ENCODE measurements at places on chromosomes 11 and 22.
A peak's percentile ranks its signal among the peaks of the same experiment; 100 is the strongest.

DNA sequence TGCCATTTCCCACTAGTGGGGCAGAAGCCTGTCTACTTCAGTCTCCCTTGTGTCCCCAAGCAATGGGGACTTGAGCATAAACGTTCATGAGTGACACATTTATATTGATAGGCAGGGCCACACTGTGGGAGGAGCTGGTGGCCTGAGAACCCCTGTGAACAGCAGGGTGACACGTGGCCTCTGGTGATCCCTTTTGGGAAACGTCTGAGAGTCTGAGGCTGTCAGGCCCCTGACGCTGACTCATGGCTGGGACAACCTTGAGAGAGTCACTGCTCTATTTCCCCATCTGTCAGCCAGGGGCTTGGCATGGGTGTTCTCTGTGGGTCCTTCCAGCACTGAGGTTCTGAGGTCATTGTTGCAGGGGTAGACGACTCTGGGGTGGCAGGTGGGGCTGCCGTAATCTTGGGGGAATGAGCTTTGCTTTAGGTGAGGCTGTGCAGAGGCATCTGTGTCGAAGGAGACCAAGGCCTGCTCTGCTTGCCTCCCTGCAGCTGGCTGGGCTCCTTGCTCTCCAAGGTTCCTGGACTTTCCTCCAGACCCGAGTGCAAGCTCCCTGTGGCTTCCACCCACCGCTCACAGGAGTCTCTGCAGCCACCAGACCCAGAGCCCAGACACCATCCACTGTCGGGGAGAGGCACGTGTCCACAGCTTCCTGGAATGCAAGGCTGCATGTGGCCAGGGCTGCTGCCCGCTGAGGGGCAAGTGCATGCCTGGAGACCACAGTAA lies 54.7 kb downstream of the SMIM38 start:
- DNase-seq: no peak

GRCh38 chr11:20363500-20364340 lies at the start of gene HTATIP2:
TSS of gene HTATIP2 (plus strand) at chr11:20363714. CDS start at chr11:20364238, 524 bp downstream.
- DNase-seq: peak; percentile 24

DNA sequence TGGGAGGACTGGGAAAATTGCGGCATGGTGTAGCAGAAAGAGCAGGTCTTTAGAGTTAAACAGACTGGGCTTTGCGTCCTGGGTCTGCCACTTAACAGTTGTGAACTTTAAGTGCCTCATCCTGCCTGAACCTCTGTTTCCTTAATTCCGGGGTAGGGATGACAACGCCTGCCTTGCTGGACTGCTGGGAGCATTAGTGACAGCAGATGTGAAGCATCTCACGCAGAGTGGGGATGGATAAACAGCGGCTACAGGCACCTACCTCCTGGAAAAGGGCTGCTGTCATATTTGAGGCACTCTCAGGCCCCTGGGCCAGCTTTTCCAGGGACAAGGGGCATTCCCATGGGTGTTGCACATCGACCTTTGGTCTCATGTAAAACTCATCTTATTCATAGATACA lies 572.2 kb downstream of the TBC1D22A start:
- DNase-seq: no peak

DNA sequence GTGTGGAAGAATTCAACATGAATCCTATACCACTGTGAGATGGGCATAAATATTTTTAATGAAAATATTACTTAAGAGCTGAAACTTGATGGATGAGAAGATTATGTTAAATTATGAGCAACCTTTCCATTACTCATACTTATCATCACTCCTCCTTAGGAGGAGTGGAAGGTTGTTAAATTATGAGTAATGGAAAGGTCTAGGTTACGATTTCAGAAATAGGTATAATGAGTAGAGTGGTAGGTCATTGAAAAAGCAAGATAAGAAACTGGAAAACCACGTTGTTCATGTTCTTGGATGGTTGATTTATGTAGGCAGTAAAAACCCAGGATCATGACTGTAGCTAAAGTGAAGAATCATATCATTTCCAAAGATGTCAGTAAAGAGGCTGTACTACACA lies 973.2 kb upstream of the RAG2 start:
- no peak for DNase-seq

- DNase-seq: no peak
Observed at GRCh38 chr11:128463371-128463829, 124.0 kb downstream of the ETS1 start.

GRCh38 chr11:67119585-67120391 lies 725 bp downstream of the KDM2A start:
- no peak for DNase-seq

GRCh38 chr11:33692013-33692504 lies 8.6 kb downstream of the C11orf91 start:
- DNase-seq: peak; percentile 92

- DNase-seq: no peak
Observed at GRCh38 chr22:49017482-49018329, 810.0 kb downstream of the BRD1 start.

DNA sequence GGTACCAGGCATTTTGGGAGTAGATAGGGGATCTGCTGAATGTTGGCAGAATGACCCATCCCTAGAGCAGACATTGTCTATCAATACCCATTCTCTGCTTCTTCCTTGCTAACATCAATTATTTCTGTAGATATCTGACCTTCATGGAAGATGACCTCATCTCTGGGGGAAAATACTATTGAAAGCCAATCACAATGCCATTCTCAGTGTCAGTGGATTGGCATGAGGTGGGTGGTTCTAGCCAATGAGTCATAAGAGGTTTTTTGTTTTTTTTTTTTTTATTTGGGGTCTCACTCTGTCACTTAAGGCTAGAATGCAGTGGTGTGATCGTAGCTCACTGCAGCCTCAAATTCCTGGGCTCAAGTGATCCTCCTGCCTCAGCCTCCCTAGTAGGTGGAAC lies 42.5 kb downstream of the SNX19 start:
- no peak for DNase-seq

DNA sequence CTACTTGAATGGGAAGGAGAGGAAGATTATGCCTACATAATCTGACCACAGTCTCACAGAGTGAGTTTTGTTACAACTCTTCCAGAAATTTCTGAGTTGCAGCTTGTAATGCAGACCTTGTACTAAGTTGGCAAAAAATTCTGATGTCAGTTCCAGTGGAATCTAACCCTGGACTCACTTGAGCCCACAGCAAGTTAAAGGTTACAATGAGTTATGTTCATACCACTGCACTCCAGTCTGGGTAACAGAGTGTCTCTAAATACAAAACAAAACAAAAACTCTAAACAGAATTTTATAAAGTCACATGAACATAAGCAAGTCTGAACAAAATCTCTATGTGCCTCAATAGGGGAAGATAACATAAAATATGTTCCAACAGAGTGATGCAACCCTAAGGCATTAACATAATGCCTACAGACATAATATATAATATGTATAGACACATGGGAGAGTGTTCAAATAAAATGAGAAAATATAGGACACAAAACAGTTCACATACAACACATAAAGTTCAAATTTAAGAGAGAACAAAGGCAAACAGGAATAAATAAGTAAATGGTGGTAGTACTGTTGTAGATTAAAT lies 1.1 kb downstream of the GLYAT start:
- DNase-seq: no peak

GRCh38 chr22:29830585-29830984 lies 7.5 kb downstream of the ASCC2 start:
- DNase-seq: no peak

GRCh38 chr11:1952806-1953482 lies 5.8 kb downstream of the MRPL23 start:
- no peak for DNase-seq

DNA sequence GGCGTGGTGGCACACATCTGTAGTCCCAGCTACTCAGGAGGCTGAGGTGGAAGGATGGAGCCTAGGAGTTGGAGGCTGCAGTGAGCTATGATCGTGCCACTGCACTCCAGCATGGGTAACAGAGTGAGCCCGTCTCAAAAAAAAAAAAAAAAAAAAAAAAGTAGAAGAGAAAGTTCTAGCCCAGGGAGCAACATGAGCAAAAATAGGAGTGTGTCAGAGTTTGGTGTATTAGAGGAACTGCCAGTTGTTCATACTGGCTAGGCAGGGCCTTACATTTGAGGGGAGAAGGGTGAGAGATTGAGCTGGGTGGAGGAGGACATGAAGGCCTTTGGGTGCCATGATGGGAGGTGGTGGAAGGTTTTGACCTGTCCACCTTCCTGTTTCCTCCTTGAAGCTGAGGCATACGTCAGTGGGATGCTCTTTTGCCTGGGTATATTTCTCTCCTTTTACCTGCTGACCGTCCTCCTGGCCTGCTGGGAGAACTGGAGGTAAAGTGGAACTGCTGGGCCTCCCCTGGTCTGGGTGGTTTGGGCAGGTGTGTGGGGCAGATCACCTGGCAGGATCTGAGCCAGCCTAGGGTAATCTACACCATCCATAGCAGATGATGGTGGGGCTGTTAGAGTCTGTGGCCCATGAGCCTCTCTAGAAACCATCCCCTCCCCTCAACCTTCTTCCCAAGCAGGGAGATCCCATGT lies 7.3 kb downstream of the SIDT2 start:
- DNase-seq: no peak

GRCh38 chr11:95429376-95429907 lies 198.4 kb upstream of the SESN3 start:
- no peak for DNase-seq

DNA sequence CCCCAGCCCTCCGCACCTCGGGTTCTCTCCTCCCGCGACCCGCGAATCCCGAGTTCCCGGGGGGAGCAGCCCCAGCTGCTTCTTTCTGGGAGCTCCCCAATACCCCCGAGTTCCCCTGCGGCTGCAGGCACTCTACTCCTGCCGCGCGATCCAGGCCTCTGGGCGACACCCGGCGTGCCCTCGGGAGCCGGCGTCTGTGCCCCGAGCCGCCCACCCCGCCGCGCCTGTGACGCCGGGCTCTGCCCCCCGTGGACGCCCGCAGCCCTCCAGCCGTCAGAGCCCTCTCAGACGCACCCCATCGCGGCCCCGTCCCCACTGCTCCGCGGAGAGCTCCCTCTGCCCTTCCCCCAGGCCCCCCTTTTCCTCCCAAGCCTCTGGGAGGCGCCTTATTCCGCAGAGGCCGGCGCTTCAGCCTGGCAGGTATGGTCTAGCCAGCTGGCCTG lies 422 bp downstream of the GLB1L2 start:
- DNase-seq: peak; percentile 68

GRCh38 chr22:19434401-19434800 lies 2.1 kb downstream of the MRPL40 start:
- no peak for DNase-seq

All from NCI-H2081 (cell line).